Left lung (tissue), 14 donors: ENCODE measurements at places on chromosomes 5 and 9. TPM values are rescaled to one million over a fixed set of nuclear protein-coding genes. Genes with fewer than 3 reads are reported as not detected.

NEUROG1 gene
- total RNA-seq: not detected

MZB1 gene
- total RNA-seq: 8.8 TPM

DNA sequence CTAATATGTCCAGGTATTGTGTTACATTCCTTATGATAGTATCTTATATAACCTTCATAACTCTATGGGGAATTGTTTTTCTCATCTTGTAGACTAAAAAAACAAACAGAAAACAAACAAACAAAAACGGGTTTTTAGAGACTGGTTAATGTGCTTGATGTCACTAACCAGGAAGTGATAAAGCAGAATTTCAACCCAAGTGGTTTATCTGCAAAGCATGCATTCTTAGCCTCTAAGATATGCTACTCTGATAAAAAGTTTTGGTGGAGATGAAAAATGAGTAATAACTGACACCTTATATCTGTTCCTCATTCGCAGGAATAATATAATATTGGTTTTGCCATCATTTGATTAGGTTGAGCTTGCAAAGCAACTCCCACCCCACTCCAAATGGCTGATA is 53.4 kb downstream of the PUM3 start:
- H3K4me3 ChIP-seq: no peak overlapping the region
- peaks cover 62% of the 10 kb centered on the region for H3K36me3 ChIP-seq
- no peaks in the 10 kb centered on the region for H3K27me3 ChIP-seq
- DNase-seq: no peak

PCAT7 gene
- not detected for total RNA-seq

GRCh38 chr9:131270171-131271015 is 5.9 kb downstream of the FAM78A start:
- no peaks in the 10 kb centered on the region for H3K36me3 ChIP-seq
- H3K4me3 ChIP-seq: peak overlapping the region; percentile 18
- peaks cover 4% of the 10 kb centered on the region for H3K4me1 ChIP-seq
- DNase-seq: no peak

GRCh38 chr5:80622756-80623155 is 31.7 kb upstream of the MSH3 start:
- no peak overlapping the region for H3K4me3 ChIP-seq
- no peaks in the 10 kb centered on the region for H3K36me3 ChIP-seq
- DNase-seq: no peak
- no peak overlapping the region for H3K27ac ChIP-seq

- H3K4me3 ChIP-seq: peak overlapping the region; percentile 46
- H3K4me1 ChIP-seq: no peaks in the 10 kb centered on the region
- H3K36me3 ChIP-seq: peaks cover 35% of the 10 kb centered on the region
- no peaks in the 10 kb centered on the region for H3K27me3 ChIP-seq
These were observed 2.5 kb downstream of the IL7R start for GRCh38 chr5:35859101-35859661.

BHMT gene
- total RNA-seq: 0.16 TPM

DNA sequence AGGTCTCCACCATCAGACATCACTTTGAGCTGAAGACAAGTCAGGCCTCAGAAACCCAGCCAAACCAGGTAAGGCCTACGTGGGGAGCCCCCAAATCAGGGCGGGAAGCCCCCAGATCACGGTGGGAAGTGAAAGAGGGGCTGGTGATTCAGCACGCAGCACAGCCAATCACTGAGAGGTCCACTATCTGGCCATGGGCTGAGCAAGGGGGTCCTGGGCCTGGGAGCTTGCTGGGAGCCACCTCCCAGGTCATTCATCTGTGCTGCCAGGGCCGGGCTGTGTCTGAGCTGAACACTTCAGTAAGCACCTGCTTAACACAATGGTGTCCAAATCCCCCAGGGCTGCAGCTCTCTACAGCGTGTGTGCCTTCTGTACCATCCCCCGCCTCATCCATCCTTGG is 15.5 kb downstream of the MED10 start:
- H3K27me3 ChIP-seq: no peaks in the 10 kb centered on the region
- H3K36me3 ChIP-seq: no peaks in the 10 kb centered on the region
- no peak overlapping the region for H3K27ac ChIP-seq
- no peaks in the 10 kb centered on the region for H3K4me1 ChIP-seq
- DNase-seq: no peak
- H3K4me3 ChIP-seq: no peak overlapping the region

DNA sequence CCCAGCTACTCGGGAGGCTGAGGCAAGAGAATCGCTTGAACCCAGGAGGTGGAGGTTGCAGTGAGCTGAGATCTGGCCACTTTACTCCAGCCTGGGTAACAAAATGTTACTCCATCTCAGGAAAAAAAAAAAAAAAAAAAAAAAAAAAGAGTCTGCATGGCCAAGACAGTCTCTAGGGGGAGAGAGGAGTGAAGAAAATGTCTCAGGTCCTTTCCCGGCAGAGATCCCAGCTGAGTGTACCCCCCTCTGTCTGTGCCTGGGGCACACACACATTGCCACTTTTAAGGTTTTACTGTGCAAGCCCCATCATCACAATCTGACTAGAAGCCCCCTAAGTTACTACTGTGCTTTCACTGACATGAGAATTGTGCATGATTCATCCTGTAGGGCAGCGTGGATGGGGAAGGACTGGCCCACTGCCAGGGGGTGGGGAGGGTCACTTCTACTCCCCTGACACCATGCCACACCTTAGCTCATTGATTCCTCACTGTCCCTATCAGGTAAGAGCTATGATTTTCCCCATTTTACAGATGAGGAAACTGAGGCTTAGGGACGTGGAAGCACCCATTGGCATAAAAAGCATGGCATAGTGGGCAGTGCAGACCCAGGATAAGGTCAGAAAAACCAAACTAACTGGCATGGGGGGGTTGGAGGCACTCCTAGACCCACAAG is 102.3 kb upstream of the LARP1 start:
- no peak overlapping the region for H3K4me3 ChIP-seq
- H3K4me1 ChIP-seq: peaks cover 11% of the 10 kb centered on the region
- H3K27me3 ChIP-seq: no peaks in the 10 kb centered on the region
- DNase-seq: no peak
- no peaks in the 10 kb centered on the region for H3K36me3 ChIP-seq
- no peak overlapping the region for H3K27ac ChIP-seq

IFT74 gene
- 10.8 TPM for total RNA-seq

GRCh38 chr5:173812811-173813550 is 75.2 kb upstream of the CPEB4 start:
- H3K4me3 ChIP-seq: no peak overlapping the region
- DNase-seq: no peak
- H3K36me3 ChIP-seq: no peaks in the 10 kb centered on the region
- no peaks in the 10 kb centered on the region for H3K4me1 ChIP-seq

DNAH5 gene
- 9.8 TPM for total RNA-seq

CACNA1B gene
- total RNA-seq: 0.15 TPM

GRCh38 chr5:123673107-123673506 is 161.1 kb downstream of the CSNK1G3 start:
- DNase-seq: peak; percentile 6
- H3K4me3 ChIP-seq: no peak overlapping the region
- H3K4me1 ChIP-seq: peaks cover 11% of the 10 kb centered on the region
- no peaks in the 10 kb centered on the region for H3K27me3 ChIP-seq
- no peak overlapping the region for H3K27ac ChIP-seq

GRCh38 chr9:120862452-120862851 is 14.5 kb downstream of the PHF19 start:
- H3K27me3 ChIP-seq: no peaks in the 10 kb centered on the region
- DNase-seq: no peak
- peaks cover under 1% of the 10 kb centered on the region for H3K4me1 ChIP-seq
- H3K4me3 ChIP-seq: no peak overlapping the region
- no peaks in the 10 kb centered on the region for H3K36me3 ChIP-seq

GRCh38 chr9:87594194-87594593 is 96.5 kb downstream of the DAPK1 start:
- no peak overlapping the region for H3K4me3 ChIP-seq
- no peaks in the 10 kb centered on the region for H3K27me3 ChIP-seq
- H3K27ac ChIP-seq: peak overlapping the region; percentile 42

GRCh38 chr9:27548055-27548741 is 18.6 kb upstream of the MOB3B start:
- DNase-seq: peak; percentile 58
- H3K4me3 ChIP-seq: no peak overlapping the region
- H3K27me3 ChIP-seq: no peaks in the 10 kb centered on the region
- no peak overlapping the region for H3K27ac ChIP-seq

- H3K27ac ChIP-seq: no peak overlapping the region
- no peaks in the 10 kb centered on the region for H3K27me3 ChIP-seq
- no peak for DNase-seq
- H3K4me1 ChIP-seq: no peaks in the 10 kb centered on the region
- H3K36me3 ChIP-seq: no peaks in the 10 kb centered on the region
These were observed 30.8 kb upstream of the DNAH5 start for GRCh38 chr5:13975246-13975645.

EPB41L4B gene
- total RNA-seq: 11.6 TPM

DNA sequence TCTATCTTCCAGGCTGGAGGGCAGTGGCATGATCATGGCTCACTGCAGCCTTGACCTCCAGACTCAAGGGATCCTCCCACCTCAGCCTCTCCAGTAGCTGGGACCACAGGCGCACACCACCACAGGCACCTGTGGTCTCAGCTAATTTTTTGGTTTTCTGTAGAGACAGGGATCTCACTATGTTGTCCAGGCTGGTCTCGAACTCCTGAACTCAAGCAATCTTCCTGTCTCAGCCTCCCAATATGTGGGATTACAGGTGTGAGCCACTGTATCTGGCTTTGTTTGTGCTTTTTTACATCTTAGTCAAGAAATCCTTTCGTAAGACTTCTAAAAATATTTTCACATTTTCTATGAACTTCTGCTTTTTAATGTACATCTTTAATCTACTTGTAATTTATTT is 116.9 kb downstream of the DENND1A start:
- H3K4me1 ChIP-seq: no peaks in the 10 kb centered on the region
- H3K36me3 ChIP-seq: no peaks in the 10 kb centered on the region
- H3K4me3 ChIP-seq: no peak overlapping the region
- no peak for DNase-seq
- H3K27me3 ChIP-seq: no peaks in the 10 kb centered on the region

- no peaks in the 10 kb centered on the region for H3K27me3 ChIP-seq
- H3K4me3 ChIP-seq: no peak overlapping the region
- DNase-seq: no peak
- no peaks in the 10 kb centered on the region for H3K36me3 ChIP-seq
- no peak overlapping the region for H3K27ac ChIP-seq
These were observed 224.8 kb upstream of the DMRT1 start for GRCh38 chr9:616694-617093.

IL5 gene
- total RNA-seq: not detected

DNA sequence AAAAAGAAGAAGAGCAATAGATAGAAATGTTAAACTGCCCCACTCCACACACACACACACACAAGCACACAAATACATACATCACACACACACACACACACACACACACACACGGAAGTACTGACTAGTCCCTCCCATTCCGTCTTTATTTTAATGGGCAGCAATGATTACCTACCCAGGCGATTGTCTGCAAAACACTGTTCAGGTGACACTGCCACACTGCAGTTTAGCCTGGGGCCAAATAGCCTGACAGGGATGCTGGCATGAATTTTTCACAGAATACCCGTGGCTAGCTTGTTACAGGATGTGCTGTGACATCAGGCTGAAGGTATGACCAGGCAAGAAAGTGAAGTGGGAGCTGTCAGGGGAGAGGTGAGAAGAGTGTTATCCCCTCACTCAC is 86.9 kb downstream of the FRMD3 start:
- no peaks in the 10 kb centered on the region for H3K27me3 ChIP-seq
- H3K36me3 ChIP-seq: no peaks in the 10 kb centered on the region
- no peak overlapping the region for H3K27ac ChIP-seq
- no peak for DNase-seq
- no peaks in the 10 kb centered on the region for H3K4me1 ChIP-seq

- H3K4me1 ChIP-seq: no peaks in the 10 kb centered on the region
- no peaks in the 10 kb centered on the region for H3K36me3 ChIP-seq
- no peak overlapping the region for H3K4me3 ChIP-seq
These were observed 32.1 kb upstream of the ANKRD18A start for GRCh38 chr9:38652486-38652885.

ASPN gene
- total RNA-seq: 2.1 TPM

GRCh38 chr5:174315471-174315870 is 270.0 kb downstream of the NSG2 start:
- no peaks in the 10 kb centered on the region for H3K36me3 ChIP-seq
- DNase-seq: peak; percentile 67
- H3K27me3 ChIP-seq: peaks cover 70% of the 10 kb centered on the region
- no peaks in the 10 kb centered on the region for H3K4me1 ChIP-seq
- no peak overlapping the region for H3K4me3 ChIP-seq
- H3K27ac ChIP-seq: no peak overlapping the region

C9orf152 gene
- total RNA-seq: 19.5 TPM
